ENCODE measurements at places on chromosomes 5 and 9.

DNA sequence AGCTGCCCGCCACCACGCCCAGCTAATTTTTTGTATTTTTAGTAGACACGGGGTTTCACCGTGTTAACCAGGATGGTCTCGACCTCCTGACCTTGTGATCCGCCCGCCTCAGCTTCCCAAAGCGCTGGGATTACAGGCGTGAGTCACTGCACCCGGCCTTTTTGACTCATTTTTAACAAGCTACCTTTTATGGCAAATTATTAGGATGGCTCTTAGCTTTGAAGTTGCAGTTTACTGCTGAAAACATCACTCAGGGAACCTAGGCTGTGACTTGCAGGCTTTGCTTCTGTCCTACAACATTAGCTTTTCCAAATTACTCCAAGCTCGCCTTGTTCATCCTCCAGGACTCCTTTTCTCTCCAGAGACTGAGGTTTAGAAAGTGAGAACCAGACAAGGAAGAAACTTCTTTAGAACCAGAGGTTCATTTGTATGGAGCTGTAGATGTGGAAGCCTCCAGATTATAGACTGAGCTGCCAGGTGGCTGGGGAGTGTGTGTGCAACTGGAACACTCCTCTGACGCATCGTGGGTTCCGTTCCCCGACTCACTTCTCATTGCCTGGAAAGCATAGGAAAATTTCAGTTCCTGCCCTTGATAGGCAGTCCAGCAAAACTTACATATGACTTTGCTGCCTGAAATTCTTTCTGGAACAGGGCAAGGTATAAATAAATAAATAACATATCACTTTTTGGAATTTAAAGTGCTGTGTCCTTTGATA is 23.8 kb upstream of the SPTAN1 start:
- DNase-seq: no peak

- DNase-seq: no peak
These were observed 221.7 kb downstream of the DIRAS2 start for GRCh38 chr9:90420768-90421513.

- DNase-seq: no peak
These were observed 170.9 kb downstream of the ICE1 start for GRCh38 chr5:5593391-5593790.

DNA sequence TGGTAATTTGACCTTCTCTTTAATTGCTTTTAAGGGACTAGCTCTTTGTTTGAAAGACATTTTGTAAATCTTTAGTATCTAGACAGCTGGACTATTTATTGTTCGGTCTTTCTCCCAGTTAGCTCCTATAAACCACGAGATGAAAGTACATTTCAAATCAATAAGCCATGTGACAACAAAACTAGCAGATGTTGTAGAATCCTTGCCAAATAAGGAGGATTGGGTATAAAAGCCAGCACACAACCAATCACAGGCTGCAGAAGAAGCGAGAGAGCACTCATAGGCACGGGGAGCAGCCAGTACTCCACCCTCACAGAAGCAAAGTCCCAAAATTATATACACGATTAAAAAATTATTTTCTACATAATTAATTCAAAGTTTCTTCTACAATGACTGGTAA is 8.1 kb upstream of the OMD start:
- no peak for DNase-seq

DNA sequence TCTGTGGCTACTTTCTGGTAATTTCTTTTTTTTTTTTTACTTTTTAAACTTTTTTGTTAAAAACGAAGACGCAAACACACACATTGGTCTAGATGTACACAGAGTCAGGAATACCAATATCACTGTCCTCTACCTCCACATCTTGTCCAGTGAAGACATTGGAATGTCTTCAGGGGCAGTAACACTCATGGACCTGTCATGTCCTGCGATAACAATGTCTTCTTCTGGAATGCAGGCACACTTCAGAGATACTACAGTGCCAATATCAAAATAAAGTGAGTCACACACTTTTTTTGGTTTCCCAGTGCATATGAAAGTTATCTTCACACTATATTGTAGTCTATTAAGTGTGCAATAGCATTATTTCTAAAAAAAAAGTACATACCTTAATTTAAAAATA is 175.9 kb downstream of the ARRDC3 start:
- DNase-seq: no peak

DNA sequence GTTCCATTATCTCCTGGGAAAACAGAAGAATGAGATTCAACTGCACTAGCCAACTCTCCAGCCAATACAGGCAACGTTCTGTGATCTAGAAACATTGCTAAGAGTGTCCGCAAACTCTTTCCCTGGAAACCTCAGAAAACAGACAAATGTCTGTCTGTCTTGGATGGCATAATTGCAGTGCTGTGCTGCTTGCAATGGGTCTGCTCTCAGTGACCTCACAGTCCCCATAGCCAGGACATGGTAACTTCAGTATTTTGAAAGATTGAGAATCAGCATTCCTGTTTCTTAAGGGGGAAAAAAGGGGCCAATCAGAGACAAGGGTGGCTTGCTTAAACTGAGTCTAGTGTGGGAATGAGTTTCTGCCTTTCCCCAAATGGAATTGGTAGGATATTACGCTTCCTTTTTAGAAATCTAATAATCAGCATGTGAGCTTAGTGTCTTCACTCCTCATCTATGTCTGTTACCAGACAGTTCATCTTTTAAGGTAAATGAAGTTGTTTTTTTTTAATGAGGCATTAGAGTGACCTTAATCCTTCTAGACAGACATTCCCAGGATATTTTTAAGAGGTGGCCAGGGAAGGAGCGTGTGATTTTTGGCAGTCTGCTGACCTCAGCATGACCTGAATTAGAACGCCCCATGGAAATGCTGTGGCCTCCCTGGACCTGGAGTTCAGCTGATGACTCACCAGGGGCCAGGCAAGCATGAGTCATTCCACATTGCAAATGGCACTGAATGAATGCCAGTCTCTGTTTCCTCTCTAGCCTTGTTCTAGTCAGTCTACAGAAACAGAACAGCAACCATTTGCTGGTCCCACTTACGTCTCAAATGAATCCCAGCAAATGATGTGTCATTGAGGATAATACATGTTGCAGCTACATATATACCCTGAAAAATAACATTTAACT is 210.2 kb upstream of the ACTBL2 start:
- DNase-seq: peak; percentile 69

DNA sequence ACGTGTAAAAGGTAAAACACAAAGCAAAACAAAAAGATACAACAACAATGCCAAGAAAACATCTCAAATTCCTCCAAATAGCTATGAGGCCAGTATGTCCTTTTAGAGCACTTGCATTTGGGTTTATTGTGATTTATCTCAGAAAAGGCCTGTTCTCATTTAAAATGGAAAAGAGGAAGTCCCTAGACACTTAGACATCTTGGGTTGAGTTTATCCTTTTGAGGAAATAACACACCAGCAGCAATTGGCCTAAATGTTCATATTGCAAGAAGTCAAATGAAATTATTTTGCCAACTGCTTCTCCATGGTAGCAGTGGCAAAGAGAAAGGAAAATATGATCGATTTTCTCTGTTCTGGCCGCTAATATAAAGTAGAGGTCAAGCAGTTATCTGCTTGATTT is 43.6 kb upstream of the TRMT10B start:
- DNase-seq: no peak

DNA sequence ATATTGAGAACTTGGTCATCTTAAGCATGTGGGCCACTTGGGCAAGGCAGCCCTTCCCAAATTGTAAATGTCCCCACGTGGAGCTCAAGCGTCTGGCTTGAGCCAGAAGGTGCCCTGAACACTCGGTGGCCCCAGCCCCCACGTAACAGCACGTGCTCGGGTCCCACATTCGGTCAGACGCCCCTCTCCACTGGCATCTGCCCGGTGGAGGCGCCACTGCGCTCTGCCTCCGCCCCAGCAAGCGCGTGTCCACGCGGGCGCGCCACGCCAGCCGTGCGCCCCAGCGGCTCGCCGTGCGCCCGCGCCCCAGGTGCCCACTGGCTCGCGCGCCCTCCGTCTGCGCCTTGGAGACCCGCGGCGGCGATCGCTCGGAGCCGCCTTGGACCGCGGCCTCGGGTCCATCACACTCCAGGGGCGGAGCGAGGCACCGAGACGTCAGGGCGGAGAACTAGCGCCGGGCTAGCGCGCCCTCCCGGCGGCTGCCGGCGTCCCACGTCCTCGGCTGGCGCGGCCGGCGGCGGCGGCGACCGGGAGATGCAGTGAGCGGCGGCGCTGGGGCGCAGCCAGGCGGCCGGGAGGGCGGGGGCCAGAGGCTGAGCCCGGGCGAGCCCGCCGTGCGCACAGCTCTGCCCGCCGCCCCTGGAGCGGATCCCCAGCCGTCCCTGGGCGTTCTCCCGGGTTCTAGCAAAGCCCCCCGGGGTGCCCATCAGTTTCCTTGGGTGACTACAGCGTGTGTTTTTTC is at the start of gene PALM2AKAP2:
TSS of gene PALM2AKAP2 (plus strand) at position 488 of the 742 bp plus-strand sequence. CDS start 291 bp downstream, outside the sequence.
- peak; percentile 85 for DNase-seq

DNA sequence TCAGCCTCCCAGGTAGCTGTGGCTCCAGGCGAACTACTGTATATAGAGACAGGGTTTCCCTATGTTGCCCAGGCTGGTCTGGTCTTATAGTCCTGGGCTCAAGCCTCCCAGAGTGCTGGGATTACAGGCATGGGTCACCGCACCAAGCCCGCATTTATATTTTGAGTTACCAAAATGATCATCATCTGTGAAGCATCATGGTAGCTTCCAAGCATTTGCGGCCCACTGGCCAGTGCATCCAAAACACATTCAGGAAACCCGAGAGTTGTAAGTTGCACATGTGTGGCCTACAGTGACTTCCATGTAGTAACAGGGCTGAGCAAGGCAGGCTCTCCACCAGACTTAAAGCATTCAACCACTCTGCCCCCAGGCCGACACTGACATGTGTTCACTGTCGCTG is 2.3 kb downstream of the BRD3OS start:
- DNase-seq: no peak

DNA sequence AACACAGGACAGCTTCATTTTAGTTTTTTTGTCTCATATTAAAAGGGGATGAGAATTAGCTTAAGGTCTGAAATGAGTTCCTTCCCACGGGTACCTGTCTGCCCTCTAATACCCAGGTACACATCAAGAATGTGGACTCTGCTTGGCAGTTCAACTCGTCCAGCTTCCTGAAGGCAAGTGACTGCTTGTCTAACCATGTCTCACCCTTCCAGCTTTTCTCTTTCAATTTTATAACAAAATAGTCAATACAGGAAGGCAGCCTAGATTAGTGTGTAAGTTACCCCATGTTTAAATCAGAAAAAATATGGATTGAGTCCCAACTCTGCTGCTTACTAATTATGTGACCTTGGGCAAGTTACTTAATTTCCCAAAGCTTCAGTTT is 50.5 kb upstream of the C5orf46 start:
- no peak for DNase-seq

- no peak for DNase-seq
These were observed 61.2 kb upstream of the PHYKPL start for GRCh38 chr5:178293815-178294214.

DNA sequence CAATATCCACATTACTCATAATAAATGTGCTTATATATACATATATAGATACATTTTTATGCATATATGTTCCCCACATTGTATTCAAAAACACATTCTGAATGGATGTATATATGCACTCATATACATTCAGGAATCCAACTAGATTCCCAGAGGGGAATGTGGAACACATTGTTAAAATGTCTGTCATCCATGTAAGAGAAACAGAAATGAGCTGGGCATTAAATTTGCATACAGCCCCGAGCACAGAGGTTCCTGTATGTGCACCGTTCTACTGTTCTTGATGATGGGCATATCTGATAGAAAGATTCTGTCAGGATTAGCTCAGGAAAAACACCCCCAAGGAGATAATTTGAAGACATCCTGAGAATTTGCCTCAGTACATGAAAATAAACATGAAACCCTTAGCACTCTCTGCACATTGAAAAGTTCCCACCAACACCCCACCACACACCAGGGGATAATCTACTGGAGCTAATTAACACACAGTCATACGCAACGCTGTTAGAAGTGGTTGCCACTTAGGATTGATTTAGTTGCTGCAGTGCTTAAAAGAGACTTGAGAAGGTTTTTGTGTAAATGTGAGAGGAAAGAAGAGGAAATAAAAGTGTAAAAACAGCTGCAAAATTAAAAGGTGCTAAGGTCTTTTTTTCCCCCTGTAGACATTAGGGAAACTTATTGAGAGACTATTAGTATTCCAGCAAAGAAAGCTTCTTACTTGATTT is 223.3 kb downstream of the SLF1 start:
- no peak for DNase-seq

- DNase-seq: no peak
These were observed 116.8 kb upstream of the TBC1D2 start for GRCh38 chr9:98372077-98372836.

- no peak for DNase-seq
These were observed 986.9 kb upstream of the SEMA6A start for GRCh38 chr5:117561531-117561930.

- DNase-seq: no peak
These were observed 102.4 kb upstream of the CDH9 start for GRCh38 chr5:27140831-27141230.

GRCh38 chr9:88322906-88323566 is 65.2 kb upstream of the SPIN1 start:
- DNase-seq: no peak

DNA sequence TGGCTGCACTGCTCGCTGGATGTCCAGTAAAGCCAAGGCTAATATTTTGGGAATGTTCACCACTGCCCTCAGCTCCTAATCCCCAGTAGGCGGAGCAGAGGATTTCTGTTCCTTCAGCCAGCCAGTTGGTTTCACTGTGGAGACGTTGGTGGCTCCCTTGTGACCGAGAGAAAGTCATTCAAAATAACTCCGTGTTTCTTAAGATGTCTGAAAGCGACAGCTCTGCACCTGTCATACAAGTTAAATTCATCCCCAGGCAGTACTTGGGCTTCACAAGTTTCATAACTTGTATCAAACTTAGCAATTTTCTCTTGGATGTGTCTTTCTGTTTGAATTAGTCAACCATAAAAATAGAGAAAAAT is 382 bp upstream of the CDKN2B start:
- no peak for DNase-seq

DNA sequence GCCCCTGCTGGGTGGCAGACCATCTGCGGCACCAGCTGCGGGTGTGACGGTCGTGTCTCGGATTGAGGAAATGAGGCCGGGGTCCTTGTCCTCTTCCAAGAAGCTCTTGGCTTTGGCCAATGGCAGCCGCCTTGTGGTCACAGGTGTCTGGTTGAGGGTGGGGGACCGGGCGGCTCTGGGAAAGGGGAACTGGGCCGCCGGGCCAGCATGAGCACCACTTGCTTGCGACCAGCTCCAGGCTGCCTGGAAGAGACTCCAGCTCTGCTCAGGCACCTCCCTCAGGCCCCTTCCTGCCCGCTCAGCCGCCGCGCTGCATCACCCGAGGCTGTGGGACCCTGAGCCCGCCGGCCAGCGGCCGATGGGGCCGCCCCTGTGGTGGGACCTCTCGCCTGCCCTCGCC is 59.7 kb downstream of the RXRA start:
- DNase-seq: no peak

DNA sequence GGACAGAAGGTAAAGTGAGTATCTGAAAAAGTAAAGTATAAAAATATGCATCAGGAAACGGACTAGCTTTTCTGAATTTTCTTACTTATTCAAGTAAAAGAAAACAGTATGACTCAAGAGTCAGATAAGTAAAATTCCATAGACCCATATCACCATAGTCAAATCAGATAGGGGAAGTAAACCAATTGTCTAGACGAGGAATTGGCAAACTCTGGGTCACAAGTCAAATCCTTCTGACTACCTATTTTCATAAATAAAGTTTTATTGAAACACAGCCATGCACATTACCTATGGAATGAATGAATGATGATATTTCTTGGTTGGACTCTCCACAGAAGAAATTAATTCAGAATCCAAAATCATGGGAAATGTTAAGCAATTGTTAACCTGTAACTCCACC is 59.1 kb upstream of the TMC1 start:
- DNase-seq: no peak

GRCh38 chr9:93300585-93301081 is 116.7 kb downstream of the WNK2 start:
- DNase-seq: no peak
